A549 treated with AZD2906 at 1 μM for 4 hours (cell line): ENCODE measurements at places on chromosomes 2 and 18. TPM values are rescaled to one million over a fixed set of nuclear protein-coding genes. Genes with fewer than 3 reads are reported as not detected.

PLGLB1 gene
- 0.20 to 0.66 TPM (median 0.38 TPM) in 5 replicates for total RNA-seq

CNGA3 gene
- 0.02 to 0.11 TPM (median 0.03 TPM) in 4 of 5 replicates, not detected in the other for total RNA-seq

SCYGR1 gene
- total RNA-seq = not detected in 5 replicates

IL1RL2 gene
- 0.05 TPM in 1 of 5 replicates, not detected in the others for total RNA-seq

KATNAL2 gene
- total RNA-seq = 1.4 to 2.4 TPM (median 1.9 TPM) in 5 replicates

FBXO41 gene
- total RNA-seq = 4.4 to 5.3 TPM (median 4.7 TPM) in 5 replicates

WDR35 gene
- 12.2 to 17.7 TPM (median 13.4 TPM) in 5 replicates for total RNA-seq
